ENCODE measurements at places on chromosomes 5 and 9.

- no peak for DNase-seq
These were observed 19.3 kb upstream of the SLC12A7 start for GRCh38 chr5:1131191-1131621.

DNA sequence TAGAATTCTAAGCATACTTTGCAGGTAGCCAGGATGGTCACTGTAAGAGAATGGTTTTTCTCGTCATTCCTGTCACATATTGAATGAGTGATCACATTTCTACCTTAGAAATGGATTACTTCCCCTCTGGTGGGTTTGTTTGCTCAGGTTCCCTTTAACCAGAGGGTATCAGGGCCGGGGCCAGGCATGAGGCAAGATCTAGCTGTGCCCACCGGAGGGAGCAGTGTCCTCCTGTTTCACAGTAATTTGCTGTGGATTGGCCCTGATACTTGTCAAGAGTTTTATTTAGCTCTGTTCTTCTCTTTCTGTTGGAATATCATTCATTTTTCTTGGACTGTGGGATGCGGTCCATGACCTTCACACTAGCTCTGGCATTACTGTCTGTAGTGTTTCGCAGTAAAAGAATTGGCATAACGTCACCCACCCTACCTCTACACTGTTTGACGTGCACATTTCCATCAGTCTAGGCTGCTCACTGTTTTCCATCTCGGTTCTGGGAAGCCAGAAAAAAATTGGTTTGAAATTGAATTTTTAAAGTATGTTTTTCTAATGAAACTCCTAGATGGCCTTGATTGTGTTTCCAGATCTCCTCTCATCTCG, 42.4 kb upstream of the ZBED3 start:
- no peak for DNase-seq

DNA sequence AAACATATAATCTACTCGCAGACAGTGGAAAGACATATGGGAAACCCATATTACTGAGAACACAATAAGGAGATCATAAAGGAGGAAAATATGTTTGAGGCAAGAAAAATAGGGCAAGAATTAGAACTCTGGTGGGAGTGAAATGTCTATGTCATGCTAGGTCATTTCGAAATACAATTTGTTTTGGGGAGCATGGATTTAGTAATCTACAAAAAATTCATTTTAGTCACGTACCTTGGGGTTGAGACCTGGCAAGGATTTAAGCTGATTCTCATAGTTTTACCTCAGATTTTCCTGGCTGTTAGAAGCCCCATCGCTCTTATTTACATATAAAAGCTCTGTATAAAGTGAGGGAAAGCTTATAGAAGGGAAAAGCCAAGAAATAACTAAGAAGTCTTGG, 11.5 kb upstream of the CSNK1G3 start:
- no peak for DNase-seq

GRCh38 chr5:30237189-30237588, 956.3 kb upstream of the CDH6 start:
- DNase-seq, result no peak

DNA sequence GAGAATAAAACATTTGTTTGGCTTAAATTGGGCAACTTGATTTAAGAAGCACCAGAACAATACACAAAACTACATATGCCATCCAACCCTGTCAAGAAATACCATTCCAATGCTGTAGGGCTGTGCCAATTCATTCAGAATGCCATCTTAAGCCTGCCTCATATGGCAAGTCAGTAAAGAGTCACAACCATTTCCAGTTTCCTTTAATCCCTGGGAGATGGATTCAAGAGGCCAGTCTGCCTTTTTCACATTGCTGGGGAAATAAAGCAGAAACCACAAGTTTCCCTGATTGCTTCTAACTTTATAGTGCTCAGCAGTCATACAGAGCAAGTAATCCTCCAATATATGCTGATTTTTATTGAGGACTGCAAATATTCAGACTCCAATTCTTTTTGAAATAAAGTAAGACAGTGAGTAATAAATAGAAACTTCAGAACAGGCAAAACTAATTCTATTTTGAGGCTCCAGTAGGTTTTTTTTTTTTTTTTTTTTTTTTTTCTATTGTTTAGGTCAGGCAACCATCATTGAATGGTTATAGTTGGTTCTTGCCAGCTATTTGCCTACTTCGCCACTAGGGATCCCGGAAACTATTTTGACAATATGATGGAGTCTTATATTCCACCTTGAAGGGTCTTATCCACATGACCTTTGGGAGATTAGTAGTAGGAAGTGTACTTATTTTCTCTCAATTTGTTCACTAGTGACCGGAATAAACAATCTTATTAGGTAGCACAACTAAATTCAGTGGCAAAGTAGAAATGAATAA, 400.9 kb upstream of the MEF2C start:
- no peak for DNase-seq

DNA sequence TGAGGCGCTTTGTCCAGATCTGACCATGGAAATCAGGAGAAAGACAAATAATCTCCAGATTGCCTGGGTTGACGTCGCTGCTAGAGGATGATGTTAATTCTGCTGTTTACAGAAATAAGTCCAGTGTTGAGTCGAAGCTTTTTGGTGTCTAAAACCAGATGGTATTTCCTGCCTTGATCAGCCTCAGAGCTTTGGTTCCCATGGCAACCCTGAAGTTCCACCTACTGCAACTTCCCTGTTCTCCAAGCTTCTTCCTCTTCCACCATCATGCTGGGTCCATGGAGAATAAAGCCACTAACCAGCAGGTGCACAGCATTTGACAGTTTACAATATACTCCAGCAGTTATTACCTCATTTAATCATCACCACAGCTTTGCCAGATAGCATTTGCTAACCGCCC, 18.0 kb upstream of the GABBR2 start:
- DNase-seq, result peak; percentile 65

DNA sequence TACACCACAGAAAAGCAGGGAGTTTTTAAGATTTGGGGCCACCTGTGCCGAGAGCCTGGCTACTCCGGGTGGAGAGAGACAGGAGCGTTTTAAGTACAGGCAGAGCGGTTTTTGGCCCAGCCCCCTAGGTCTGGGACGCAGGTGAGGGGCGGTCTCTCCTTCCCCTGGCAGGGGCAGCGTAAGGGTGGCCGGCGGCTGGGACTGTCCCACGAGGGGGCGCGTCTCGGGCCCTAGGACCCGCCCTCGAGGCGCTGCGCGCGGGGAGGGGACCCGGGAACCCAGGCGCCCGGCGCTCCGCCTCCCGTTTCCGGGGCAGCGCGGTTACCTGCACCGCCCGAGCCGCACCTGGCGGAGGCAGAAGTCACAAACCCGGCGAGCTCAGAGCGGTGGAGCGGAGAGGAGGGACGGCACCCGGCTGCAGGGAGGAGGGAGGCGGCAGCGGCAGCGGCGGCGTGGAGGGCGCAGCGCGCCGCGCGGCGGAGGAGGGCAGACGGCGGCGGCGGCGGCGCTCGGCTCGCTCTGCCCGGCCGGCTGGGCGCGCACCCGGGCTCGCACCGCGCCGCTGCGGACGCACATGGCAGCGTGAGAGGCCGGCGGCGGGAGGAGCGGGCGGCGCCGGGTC, at the start of gene WWC1:
TSS of gene WWC1 (plus strand) at position 304 of the 622 bp plus-strand sequence. CDS start 508 bp downstream, outside the sequence.
- DNase-seq, result peak; percentile 4

DNA sequence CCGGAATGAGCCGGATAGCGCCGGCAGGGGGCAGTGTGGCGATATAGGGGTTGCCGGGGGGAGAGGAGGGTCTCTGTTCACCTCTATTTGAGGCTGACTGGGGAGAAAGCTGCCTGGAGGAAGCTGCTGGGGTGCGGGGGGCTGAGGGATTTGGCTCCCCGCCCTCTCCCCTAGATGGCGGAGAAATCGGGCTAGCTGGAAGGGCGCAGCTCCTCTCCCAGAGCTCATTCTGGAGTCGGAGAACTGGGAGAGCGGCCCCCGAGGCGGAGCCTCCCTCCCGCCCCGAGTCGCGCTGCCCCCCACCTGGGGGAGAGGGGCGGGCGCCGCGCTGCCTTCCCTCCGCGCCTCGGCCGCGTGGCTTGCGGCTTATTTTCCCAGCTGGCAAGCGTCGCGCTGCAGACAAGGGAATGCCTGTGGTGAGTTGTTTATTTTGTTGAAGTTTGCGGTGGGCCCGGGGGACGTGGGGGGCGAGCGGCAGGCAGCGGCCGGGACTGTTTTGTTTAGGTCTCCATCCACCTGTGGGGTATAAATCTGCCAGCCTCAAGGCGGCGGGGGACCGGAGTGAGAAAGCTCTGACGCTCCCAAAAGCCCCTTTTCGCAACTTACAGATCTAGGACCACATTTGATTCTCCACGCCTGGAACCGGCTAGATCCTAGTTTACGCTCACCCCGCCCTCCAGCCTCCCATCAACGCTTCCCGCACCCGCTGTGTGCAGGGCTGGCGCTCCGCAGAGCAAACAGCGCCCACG, 4.1 kb upstream of the RGMB start:
- DNase-seq, result no peak

DNA sequence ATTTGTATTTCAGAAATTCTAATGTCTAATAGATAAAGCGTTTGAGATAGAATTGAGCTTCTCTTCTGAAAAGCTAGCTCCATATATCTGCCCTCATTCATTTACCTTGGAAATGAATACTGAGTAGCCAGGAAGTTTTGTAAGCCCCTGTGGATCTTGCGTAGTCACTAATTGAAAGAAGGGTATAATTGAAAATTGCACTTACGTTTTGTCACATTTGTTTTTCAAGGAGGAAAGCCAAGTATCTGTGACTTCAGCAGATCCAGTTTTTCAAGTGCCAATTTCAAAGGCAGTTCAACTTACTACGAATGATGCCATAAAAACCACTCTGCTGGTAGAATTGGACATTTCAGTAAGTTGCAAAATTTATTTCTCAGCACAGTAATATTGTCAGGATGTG, 14.0 kb downstream of the MTRR start:
- no peak for DNase-seq

- DNase-seq, result no peak
These were observed 25.2 kb upstream of the CEMIP2 start for GRCh38 chr9:71793386-71794105.

DNA sequence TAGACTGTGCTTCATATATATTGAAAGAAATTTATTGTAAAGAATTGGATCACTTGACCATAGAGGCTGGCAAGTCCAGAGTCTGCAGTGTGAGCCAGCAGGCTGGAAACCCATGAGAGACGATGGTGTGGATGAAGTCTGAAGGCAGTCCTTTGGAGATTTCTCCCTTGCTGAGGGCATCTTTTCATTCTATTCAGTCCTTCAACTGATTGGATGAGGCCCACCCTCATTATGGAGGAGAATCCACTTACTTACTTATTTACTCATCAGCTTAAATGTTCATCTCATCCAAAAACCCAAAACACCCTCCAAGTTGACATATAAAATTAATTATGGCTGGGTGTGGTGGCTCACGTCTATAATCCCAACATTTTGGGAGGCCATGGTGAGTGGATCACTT, 62.1 kb downstream of the MCTP1 start:
- no peak for DNase-seq

DNA sequence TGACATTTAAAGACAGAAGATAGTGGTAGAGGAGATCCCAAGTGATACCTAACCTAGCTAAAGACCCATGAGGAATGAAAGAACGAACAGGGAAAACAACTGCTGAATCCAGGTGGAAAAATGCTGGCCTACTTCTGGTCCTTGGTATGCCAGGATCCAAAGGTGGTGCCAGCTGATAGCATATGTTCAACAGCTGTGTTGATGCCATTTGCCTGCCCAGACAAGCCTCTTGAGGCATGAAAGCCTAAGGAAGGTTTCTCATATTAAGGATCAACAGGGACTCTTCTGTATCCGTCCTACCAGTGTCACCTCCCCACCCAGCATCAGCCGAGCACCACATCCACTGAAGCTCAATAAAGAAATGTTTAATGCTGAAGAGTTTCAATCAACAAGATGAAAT, 225.7 kb upstream of the DMRT1 start:
- DNase-seq, result no peak
